ENCODE measurements at places on chromosomes 7 and 10. TPM values are rescaled to one million over a fixed set of nuclear protein-coding genes. Genes with fewer than 3 reads are reported as not detected.

DNA sequence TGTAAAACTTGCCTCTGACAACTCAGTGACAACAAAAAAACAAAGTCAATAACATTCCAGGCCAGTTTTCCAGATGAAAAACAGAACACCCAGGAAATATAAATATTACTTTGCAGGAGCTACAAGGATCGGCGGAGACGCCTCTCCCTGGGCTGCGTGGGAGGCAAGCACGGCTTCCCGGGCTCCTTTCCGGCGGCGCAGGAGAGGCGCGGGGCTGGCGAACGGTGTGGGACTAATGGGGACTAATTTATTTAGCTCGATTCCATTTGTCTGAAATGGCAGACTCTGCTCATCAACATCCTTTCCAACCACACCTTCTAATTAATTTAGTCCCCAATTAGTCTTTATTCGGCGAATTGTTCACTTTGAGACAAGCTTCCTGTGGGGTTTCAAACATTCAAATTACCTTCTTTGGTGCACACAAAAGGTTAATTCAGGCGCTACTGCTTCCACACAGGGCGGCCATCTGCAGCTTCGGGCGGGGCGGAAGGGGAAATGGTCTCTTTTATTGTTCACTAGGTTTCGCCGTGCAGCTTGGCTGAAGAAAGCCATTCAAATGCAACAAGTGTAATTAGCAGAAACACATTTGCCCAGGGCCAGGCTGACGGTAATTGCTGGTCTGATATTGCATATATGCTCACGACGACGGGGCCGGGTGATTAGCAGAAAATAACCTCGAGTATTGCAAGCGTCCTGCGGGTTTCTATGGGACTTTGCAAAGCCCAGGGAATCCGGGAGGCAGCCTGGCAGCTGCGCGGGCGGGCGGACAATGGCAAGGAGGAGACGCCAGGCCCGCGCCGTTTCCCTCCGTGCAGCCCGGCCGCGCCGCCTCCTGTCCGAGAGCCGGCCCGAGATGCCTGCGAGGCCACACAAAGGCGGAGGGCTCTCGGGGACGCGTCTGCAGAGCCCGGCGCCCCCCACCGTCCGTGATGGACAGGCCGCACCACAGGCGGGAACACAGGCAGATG lies 270.1 kb downstream of the PTPRN2 start:
- no peak for DNase-seq
- H3K36me3 ChIP-seq, result no peaks in the 10 kb centered on the region
- no peaks in the 10 kb centered on the region for H3K27me3 ChIP-seq
- H3K4me1 ChIP-seq, result no peaks in the 10 kb centered on the region
- peak overlapping the region; percentile 25 for H3K4me3 ChIP-seq

Gene PDE6C
- total RNA-seq, result not detected

- H3K4me3 ChIP-seq, result peak overlapping the region; percentile 15
- peaks cover 57% of the 10 kb centered on the region for H3K4me1 ChIP-seq
- H3K36me3 ChIP-seq, result no peaks in the 10 kb centered on the region
Observed at GRCh38 chr7:101953248-101953819, 135.9 kb downstream of the CUX1 start.

DNA sequence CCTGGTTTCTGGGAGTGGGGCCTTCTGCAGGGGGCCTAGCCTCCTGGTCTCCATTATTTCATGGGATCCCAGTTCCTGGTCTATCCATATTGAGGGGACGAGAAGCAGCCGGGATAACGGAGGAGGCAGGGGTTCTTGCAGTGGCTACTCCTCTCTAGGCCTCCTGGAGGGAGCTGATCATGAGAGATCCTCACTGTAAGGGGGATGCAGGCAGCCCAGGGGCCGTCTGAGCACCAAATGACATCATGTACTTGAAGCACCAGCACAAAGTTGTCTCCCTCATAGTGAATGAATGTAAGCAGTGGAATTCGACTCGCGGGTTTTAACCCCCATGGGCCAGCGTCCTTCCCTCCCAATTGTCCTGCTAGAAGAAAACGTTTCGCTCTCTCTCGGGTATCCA lies 964 bp upstream of the ADCY1 start:
- peaks cover 11% of the 10 kb centered on the region for H3K4me1 ChIP-seq
- DNase-seq, result no peak
- no peak overlapping the region for H3K27ac ChIP-seq
- no peak overlapping the region for H3K4me3 ChIP-seq
- H3K36me3 ChIP-seq, result no peaks in the 10 kb centered on the region

DNA sequence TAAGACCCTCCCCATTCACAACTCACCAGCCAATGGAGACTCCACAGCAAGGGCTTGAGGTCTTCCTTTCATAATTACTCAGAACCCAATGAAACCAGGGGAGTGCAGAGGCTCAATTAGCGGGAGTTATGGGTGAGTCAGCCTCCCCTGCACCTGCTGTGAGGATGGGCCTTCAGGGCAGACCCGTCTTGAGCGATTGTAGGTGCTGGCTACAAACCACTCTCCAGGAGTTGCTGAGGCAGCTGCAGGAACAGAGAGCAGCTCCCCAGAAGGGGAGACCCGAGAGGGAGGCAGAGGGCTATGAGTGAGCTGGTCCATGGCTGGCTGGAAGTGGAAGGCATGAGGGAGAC lies 58.5 kb upstream of the SORCS3 start:
- peak; percentile 83 for DNase-seq
- no peaks in the 10 kb centered on the region for H3K36me3 ChIP-seq
- no peak overlapping the region for H3K4me3 ChIP-seq
- H3K4me1 ChIP-seq, result no peaks in the 10 kb centered on the region

GRCh38 chr10:16689227-16689626 lies 128.0 kb downstream of the RSU1 start:
- no peaks in the 10 kb centered on the region for H3K27me3 ChIP-seq
- H3K4me1 ChIP-seq, result no peaks in the 10 kb centered on the region
- peaks cover 20% of the 10 kb centered on the region for H3K36me3 ChIP-seq
